ENCODE measurements at places on chromosomes 12 and 14.
A peak's percentile ranks its signal among the peaks of the same experiment; 100 is the strongest.

- no peak for DNase-seq
These were observed 153.8 kb downstream of the BCL11B start for GRCh38 chr14:99118046-99118721.

- no peak for DNase-seq
These were observed 5.3 kb downstream of the KRT3 start for GRCh38 chr12:52790427-52791270.

DNA sequence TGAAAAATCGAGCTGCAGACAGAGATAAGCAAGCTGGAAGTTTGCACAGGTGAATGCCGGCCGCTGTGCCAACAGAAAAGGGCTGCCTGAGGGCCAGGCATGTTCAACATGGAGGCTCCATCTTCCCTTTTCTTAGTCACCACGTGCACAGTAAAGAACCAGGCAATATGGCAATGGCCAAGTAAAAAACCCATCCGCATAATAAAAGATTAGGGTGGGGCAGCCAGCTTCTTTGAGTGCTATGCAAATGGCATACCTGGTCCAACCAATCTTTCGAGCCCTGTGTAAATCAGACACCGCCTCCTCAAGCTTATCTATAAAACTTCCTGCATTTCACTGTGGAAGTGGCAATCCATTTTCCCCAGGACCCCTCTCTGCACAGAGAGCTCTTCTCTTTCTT is 16.7 kb downstream of the PNP start:
- DNase-seq: no peak

GRCh38 chr12:95102916-95103671 is 29.7 kb upstream of the NR2C1 start:
- peak; percentile 47 for DNase-seq

GRCh38 chr12:18981732-18982131 is 147.8 kb upstream of the PLEKHA5 start:
- DNase-seq: no peak

GRCh38 chr14:102517392-102518062 is 8.0 kb upstream of the ANKRD9 start:
- no peak for DNase-seq

- no peak for DNase-seq
These were observed 49.9 kb upstream of the CPSF6 start for GRCh38 chr12:69189378-69189978.
